Fibroblast of lung (primary cell): ENCODE measurements at places on chromosomes 4 and X. TPM values are rescaled to one million over a fixed set of nuclear protein-coding genes. Genes with fewer than 3 reads are reported as not detected.
A peak's percentile ranks its signal among the peaks of the same experiment; 100 is the strongest.

CXCL11 gene
- not detected in 2 replicates for total RNA-seq

DACH2 gene
- total RNA-seq, result 0.51 and 0.99 TPM in 2 replicates

SLIT2 gene
- 12.6 and 21.1 TPM in 2 replicates for total RNA-seq

MAGEB1 gene
- total RNA-seq, result not detected in 2 replicates

TLR3 gene
- 4.6 and 8.1 TPM in 2 replicates for total RNA-seq

NWD2 gene
- total RNA-seq, result not detected in 2 replicates

SULT1E1 gene
- total RNA-seq, result not detected in 2 replicates

BEX5 gene
- total RNA-seq, result not detected in 2 replicates

- peaks cover 2% of the 10 kb centered on the region for H3K27me3 ChIP-seq
- H3K4me3 ChIP-seq, result no peak overlapping the region
- H3K27ac ChIP-seq, result no peak overlapping the region
Observed at GRCh38 chr4:108359986-108360681, 191.4 kb upstream of the LEF1 start.

- H3K27me3 ChIP-seq, result no peaks in the 10 kb centered on the region
- H3K36me3 ChIP-seq, result no peaks in the 10 kb centered on the region
- no peaks in the 10 kb centered on the region for H3K4me1 ChIP-seq
- DNase-seq, result peak; percentile 56
Observed at GRCh38 chrX:123835661-123836371, 24.0 kb upstream of the XIAP start.

DNA sequence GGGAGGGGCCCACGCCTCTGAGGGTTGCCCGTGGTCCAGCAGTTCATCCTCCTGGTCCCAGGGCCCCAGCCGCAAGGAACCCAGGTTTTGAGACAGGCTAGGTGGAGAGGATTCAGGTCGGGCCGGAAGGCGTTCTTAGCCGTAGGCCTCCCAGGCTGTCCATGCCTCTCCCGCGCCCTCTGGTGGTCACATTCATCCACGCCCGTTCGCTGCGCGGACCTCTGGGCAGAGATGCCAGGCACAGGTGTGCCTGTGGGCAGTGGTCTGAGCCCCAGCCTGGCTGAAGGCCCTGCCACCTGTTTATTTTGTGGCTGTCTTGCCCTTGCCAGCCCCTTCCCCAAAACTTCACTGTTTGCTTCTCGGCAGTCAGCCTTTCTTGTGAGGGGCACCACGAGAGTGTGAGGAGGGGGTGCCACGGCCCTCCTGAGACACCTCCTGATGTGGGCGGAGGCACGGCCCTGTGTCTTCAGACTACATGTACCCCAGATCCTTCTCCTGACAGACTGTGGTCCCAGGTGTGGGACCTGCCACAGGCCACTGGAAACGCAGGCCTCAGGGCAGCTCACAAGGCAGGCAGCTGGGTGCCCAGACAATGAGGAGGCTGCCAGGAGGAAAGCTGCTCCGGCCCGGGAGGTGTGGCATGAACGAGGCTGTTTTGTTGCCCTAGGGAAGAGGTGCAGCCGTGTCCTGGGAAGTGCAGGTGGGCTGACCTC is 5.0 kb downstream of the UVSSA start:
- peaks cover 27% of the 10 kb centered on the region for H3K36me3 ChIP-seq
- H3K27me3 ChIP-seq, result no peaks in the 10 kb centered on the region
- H3K27ac ChIP-seq, result no peak overlapping the region
- peak; percentile 56 for DNase-seq
- peaks cover 5% of the 10 kb centered on the region for H3K4me1 ChIP-seq

GRCh38 chrX:68932611-68933010 is 103.8 kb downstream of the EFNB1 start:
- H3K27ac ChIP-seq, result no peak overlapping the region
- H3K4me3 ChIP-seq, result no peak overlapping the region
- H3K27me3 ChIP-seq, result no peaks in the 10 kb centered on the region
- H3K4me1 ChIP-seq, result peaks cover 11% of the 10 kb centered on the region

DNA sequence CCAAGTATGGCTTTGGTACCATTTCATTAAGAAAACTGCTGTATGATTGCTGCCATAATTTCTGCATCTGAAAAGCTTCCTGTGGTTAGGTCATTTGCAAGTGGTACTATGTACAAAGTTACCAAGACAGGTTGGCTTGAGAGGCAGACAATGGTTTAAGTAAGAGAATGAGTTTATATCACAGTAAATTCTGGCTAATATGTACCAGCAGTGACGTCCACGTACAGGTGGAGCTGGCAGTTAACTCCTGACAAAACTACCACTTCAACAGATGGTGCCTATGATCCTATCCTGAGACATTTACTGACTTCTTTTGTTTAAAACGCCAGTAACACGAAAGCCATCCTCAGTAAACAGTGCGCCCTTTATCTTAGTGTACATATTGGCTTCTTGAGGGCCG is 198.4 kb downstream of the NR3C2 start:
- no peak overlapping the region for H3K27ac ChIP-seq
- H3K4me1 ChIP-seq, result no peaks in the 10 kb centered on the region
- H3K36me3 ChIP-seq, result no peaks in the 10 kb centered on the region

DNA sequence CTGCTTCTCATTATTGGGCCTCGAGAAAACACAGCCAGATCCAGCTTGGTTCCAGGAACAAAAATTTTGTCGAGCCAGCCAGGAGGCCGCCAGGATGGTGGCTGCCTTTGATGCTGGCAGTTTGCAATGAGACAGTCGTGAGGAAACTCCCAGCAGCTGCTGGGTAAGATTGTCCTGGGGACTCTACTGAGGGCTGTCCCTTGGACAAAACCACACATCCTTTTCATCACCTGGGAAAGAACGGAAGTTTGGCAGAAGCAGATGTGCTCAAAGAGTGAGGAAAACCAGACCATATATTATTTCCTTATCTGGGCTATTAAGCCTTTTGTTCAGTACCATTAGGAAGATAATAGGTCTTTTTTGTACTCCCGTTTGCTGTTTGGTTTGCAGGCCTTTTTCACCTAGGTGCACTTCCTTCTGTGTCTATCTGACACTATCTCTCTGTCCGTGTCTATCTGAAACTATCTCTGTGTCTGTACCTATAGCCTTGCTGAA is 13.4 kb upstream of the PAPSS1 start:
- H3K4me1 ChIP-seq, result no peaks in the 10 kb centered on the region
- H3K27ac ChIP-seq, result no peak overlapping the region
- H3K4me3 ChIP-seq, result no peak overlapping the region
- H3K36me3 ChIP-seq, result no peaks in the 10 kb centered on the region
- DNase-seq, result no peak

GRCh38 chrX:71540801-71541200 is 7.9 kb downstream of the OGT start:
- H3K27me3 ChIP-seq, result no peaks in the 10 kb centered on the region
- no peaks in the 10 kb centered on the region for H3K36me3 ChIP-seq

GRCh38 chr4:47145630-47146029 is 114.3 kb downstream of the GABRB1 start:
- no peaks in the 10 kb centered on the region for H3K27me3 ChIP-seq
- no peak overlapping the region for H3K27ac ChIP-seq
- H3K36me3 ChIP-seq, result no peaks in the 10 kb centered on the region
- no peak overlapping the region for H3K4me3 ChIP-seq
- peak; percentile 93 for DNase-seq

GRCh38 chr4:168383510-168383909 is 65.0 kb upstream of the DDX60 start:
- no peak overlapping the region for H3K4me3 ChIP-seq
- H3K36me3 ChIP-seq, result peaks cover 2% of the 10 kb centered on the region

GRCh38 chrX:139559383-139560042 is 29.0 kb downstream of the F9 start:
- H3K4me1 ChIP-seq, result no peaks in the 10 kb centered on the region
- H3K27ac ChIP-seq, result no peak overlapping the region
- no peak overlapping the region for H3K4me3 ChIP-seq
- H3K27me3 ChIP-seq, result no peaks in the 10 kb centered on the region
- peak; percentile 61 for DNase-seq

- no peak overlapping the region for H3K4me3 ChIP-seq
- no peaks in the 10 kb centered on the region for H3K4me1 ChIP-seq
- no peaks in the 10 kb centered on the region for H3K27me3 ChIP-seq
- H3K36me3 ChIP-seq, result no peaks in the 10 kb centered on the region
- no peak for DNase-seq
- H3K27ac ChIP-seq, result no peak overlapping the region
Observed at GRCh38 chr4:117984366-117984680, 50.0 kb upstream of the NDST3 start.

DNA sequence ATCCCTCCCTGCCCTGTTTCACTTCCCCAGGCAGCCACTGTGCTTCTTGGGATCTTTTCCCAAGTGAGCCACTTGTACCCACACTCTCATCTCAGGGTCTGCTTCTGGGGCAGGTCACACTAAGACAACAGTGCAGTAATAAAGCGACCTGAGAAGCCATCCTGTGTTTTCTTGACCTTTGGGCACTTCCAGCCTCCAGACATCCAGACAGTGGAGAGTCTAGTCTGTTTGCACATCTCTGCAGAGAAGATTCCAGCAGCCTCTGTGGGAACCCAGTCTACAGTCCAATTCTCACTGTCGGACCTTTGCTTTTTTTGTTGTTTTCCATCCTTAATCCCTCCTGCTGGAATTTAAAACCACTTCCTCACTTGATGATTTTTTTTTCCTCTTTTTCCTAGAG is 50.3 kb upstream of the ATP6AP2 start:
- no peak for DNase-seq
- H3K36me3 ChIP-seq, result no peaks in the 10 kb centered on the region
- H3K27me3 ChIP-seq, result no peaks in the 10 kb centered on the region

DNA sequence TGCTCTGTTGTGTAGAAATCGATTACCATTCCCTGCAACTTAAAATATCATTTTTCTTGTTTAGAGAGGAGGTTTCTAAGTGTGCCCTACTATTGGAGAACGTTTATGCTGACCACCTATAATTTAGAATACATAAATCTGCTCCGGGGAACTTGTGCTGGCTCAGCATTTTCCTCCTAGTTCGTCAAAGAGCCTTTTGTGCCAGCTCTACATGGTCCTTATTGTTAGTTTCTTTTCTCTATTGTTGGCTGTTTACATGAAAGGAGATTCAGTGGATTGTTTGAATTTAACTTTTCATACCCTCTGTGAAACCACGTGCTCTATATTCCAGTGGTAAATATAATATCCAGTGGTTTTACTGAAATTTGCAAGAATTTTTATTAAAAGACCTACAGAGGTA is 53.4 kb upstream of the ATP8A1 start:
- H3K4me1 ChIP-seq, result no peaks in the 10 kb centered on the region
- H3K4me3 ChIP-seq, result no peak overlapping the region
- no peaks in the 10 kb centered on the region for H3K36me3 ChIP-seq

DNA sequence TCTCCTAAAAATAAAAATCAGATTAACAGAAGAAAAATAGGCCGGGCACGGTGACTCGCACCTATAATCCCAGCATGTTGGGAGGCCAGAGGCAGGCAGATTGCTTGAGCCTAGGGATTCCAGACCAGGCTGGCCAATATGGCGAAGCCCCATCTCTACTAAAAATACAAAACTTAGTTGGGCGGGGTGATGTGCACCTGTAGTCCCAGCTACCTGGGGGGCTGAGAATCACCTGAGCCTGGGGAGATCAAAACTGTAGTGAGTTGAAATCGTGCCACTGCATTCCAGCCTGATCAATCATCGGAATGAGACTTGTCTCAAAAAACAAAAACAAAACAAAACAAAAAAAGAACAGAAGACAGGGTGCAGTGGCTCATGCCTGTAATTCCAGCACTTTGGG is 32.8 kb upstream of the NOCT start:
- DNase-seq, result no peak
- H3K27ac ChIP-seq, result no peak overlapping the region
- peaks cover 2% of the 10 kb centered on the region for H3K4me1 ChIP-seq

DNA sequence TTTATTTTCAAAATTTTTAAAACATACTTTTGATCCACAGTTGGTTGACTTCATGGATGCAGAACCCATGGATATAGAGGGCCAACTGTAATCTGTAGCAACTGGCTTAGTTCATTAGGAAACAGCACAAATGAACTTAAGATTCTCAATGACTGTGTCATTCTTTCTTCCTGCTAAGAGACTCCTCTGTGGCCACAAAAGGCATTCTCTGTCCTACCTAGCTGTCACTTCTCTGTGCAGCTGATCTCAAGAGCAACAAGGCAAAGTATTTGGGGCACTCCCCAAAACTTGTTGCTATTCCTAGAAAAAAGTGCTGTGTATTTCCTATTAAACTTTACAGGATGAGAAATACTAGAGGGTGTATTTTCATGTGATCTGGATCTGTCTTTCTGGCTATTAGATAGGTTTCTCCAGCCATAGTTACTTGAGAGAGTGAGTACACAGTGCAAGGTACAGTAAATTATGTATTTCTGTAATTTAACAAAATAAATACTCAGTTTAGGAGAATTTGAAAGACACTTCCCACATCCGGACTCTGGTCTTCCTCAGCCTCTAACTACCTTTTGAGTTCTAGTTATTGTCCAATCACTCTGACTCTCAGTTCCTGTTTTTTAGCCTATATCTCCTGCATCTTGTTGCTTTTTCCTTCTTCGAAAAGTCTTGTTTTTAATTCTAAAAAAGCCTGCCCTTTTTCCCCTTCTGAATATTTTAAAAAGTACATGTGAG is 21.8 kb downstream of the TLR2 start:
- H3K4me3 ChIP-seq, result no peak overlapping the region
- H3K27ac ChIP-seq, result no peak overlapping the region
- peaks cover 2% of the 10 kb centered on the region for H3K27me3 ChIP-seq

DNA sequence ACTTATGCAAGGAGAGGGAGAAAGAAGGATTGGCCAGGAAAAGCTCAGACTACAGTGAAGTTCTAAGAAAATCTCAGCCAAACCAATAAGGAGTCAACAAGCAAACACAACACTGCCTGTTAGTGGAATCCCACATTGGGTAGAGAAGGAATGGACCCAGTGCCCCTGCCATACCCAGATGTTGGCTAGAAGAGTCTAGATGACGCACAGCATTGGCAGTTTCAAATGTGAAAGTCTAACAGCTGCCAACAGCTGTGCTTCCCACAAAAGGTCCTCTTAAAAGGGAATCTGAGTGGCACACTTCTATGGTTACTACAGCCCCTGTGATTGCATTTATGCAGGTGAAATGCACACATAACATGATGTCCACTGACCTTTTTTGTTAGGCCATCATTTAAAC is 37.2 kb upstream of the CPEB2 start:
- DNase-seq, result peak; percentile 18
- no peaks in the 10 kb centered on the region for H3K27me3 ChIP-seq
- no peak overlapping the region for H3K4me3 ChIP-seq

GRCh38 chrX:40945361-40945713 is 139.9 kb upstream of the USP9X start:
- H3K36me3 ChIP-seq, result no peaks in the 10 kb centered on the region
- H3K4me1 ChIP-seq, result no peaks in the 10 kb centered on the region
- no peak overlapping the region for H3K27ac ChIP-seq
- peak; percentile 87 for DNase-seq
- no peak overlapping the region for H3K4me3 ChIP-seq
